ENCODE measurements at places on chromosomes 1 and 21. TPM values are rescaled to one million over a fixed set of nuclear protein-coding genes. Genes with fewer than 3 reads are reported as not detected.

GRCh38 chr1:15963968-15964648 lies 11.8 kb downstream of the ZBTB17 start:
- H3K4me1 ChIP-seq: peaks cover 61% of the 10 kb centered on the region
- peaks cover 27% of the 10 kb centered on the region for H3K36me3 ChIP-seq
- no peaks in the 10 kb centered on the region for H3K27me3 ChIP-seq

GRCh38 chr1:29621826-29622435 lies 385.6 kb downstream of the PTPRU start:
- no peaks in the 10 kb centered on the region for H3K27me3 ChIP-seq
- H3K36me3 ChIP-seq: no peaks in the 10 kb centered on the region
- DNase-seq: no peak
- no peaks in the 10 kb centered on the region for H3K4me1 ChIP-seq
- H3K27ac ChIP-seq: no peak overlapping the region

DNA sequence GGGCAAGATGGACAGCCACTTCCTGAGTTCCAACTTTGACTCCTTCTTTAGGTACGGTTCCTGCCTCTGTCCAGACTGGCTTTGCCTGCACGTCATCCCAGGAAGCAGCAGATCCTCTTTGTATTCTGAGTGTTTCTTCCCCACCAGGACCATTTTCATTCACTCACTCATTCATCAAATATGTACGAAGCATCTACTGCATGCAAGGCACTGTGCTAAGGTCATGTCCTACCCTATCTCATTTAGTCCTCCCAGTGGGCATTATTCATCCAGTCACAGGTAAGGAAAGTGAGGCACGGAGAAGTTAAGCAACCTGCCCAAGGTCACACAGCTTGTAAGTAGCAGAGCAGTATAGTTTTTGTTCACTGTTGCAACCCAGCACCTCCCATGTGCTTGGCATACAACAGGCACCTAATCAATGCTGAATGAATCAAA lies 13.9 kb downstream of the CRYBG2 start:
- H3K27ac ChIP-seq: no peak overlapping the region
- H3K36me3 ChIP-seq: peaks cover 71% of the 10 kb centered on the region
- no peaks in the 10 kb centered on the region for H3K27me3 ChIP-seq
- DNase-seq: no peak

GRCh38 chr21:15301014-15301413 lies 236.2 kb upstream of the NRIP1 start:
- no peak overlapping the region for H3K4me3 ChIP-seq
- H3K4me1 ChIP-seq: peaks cover 41% of the 10 kb centered on the region
- no peaks in the 10 kb centered on the region for H3K36me3 ChIP-seq
- DNase-seq: no peak
- H3K27me3 ChIP-seq: no peaks in the 10 kb centered on the region

DNA sequence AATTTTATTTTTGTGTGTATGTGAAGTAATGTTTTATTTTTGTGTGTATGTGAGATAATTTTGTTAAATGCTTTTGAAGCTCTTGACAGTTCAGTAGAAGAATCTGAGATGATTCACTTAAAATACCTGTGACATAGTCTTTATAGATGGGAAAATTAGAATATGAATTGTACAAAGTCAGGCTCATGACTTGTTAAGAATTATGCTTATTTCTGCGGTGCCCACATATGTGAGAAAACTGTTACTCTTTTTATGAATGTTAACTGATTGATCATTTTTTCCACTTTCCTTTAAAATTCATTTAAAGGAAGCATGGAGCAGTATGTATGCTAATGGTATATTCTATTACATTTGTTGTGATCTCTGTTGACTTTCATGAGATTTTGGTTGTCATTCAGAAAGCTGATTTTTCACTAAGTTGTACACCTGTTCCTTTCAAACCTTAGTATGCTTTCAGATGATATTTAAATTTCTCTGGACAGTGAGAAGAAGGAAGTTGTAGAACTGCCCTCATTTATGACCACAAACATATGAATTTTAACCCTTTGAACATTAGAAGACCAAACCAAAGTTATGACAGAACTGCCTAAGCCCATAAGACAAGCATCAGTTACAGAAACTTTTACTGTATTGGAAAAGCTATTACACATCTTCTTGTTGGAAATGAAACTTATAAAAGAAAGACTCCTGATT lies 110.1 kb downstream of the POU2F1 start:
- no peaks in the 10 kb centered on the region for H3K27me3 ChIP-seq
- no peaks in the 10 kb centered on the region for H3K4me1 ChIP-seq
- no peak overlapping the region for H3K27ac ChIP-seq

DNA sequence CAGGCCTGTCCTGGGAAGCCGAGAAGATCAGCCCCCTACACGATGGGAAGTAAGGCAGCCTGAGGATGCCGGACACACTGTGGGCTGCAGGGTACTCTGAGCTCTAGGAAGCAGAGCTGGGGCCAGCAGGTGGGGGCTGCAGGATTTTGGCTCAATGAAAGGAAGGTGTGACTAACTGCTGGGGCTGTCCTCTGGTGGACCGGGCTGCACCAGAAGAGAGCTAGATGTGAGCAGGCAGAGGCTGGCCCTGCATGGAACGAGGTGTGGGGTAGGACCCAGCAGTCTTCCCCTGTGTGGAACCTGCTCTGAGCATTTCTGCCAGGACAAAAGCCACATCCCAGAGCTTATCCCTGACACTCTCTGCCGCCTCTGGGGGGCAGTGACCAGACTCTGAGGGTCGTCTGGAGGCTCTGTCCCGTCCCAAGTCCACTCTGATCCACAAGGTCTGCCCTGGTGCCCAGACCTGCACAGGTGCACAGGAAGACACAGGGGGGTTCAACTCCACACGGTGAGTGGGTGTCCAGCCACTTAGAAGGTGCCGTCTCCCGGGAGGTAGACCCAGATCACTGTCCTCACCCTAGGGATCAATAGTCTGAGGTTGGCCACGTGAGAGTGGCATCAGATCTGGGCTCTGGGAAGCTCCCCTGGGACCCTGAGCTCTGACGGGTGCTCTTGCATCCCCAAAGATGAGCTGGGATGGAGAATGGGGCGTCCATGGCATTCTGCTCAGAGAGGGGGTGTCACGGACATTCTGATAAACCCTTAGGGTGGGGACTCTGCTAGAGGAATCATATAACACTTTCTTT lies 187.6 kb upstream of the VAMP3 start:
- no peak overlapping the region for H3K4me3 ChIP-seq
- no peak for DNase-seq
- no peaks in the 10 kb centered on the region for H3K4me1 ChIP-seq
- no peak overlapping the region for H3K27ac ChIP-seq

DNA sequence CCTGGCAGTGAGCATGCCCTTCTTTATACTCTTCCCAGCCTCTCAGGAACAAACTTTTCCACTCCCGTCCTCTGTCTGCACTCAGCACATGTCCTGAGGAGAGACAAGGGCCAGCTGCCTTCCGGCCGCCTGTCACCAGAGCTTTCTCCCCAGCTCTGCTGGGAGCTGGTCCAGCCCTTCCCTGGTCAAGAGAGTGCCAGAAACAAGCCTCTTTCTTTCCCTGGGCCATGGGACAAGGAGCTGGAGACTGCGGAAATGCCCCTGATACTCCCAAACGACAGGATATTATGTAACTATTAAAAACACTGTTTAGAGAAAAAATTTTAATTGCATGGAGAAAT lies 10.4 kb downstream of the LAMB3 start:
- H3K27me3 ChIP-seq: no peaks in the 10 kb centered on the region
- H3K4me1 ChIP-seq: peaks cover 71% of the 10 kb centered on the region
- H3K27ac ChIP-seq: peak overlapping the region; percentile 66
- H3K4me3 ChIP-seq: no peak overlapping the region
- DNase-seq: no peak
- no peaks in the 10 kb centered on the region for H3K36me3 ChIP-seq

GRCh38 chr1:191260056-191260455 lies 782.4 kb upstream of the BRINP3 start:
- no peaks in the 10 kb centered on the region for H3K4me1 ChIP-seq
- no peak for DNase-seq
- H3K4me3 ChIP-seq: no peak overlapping the region
- no peaks in the 10 kb centered on the region for H3K36me3 ChIP-seq
- no peaks in the 10 kb centered on the region for H3K27me3 ChIP-seq

- DNase-seq: no peak
- no peaks in the 10 kb centered on the region for H3K27me3 ChIP-seq
- H3K4me3 ChIP-seq: no peak overlapping the region
Observed at GRCh38 chr1:85756864-85757263, 48.6 kb upstream of the ZNHIT6 start.

- H3K27ac ChIP-seq: no peak overlapping the region
- no peaks in the 10 kb centered on the region for H3K4me1 ChIP-seq
- no peak for DNase-seq
Observed at GRCh38 chr1:83101406-83101805, 897.5 kb downstream of the TTLL7 start.

DNA sequence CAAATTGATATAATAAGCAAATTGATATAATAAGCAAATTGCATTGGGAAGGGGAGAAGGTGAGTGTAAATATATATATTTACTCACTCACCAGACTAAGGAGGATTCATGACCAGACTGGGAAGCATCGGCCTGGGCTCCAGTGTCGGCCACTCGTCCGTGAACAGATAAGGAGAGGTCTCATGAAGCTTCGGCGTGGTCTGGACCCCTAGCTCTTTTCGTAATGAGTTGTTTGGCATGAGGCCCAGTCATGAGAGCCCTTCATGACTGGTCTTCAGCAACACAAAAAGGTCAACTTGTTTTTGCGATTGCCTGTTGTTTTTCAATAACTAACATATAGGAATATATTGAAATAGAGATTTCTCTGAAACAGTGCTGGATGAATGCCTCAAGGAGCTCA lies 222.9 kb upstream of the KCNK2 start:
- H3K27me3 ChIP-seq: no peaks in the 10 kb centered on the region
- H3K4me3 ChIP-seq: no peak overlapping the region
- H3K36me3 ChIP-seq: no peaks in the 10 kb centered on the region
- no peak overlapping the region for H3K27ac ChIP-seq
- H3K4me1 ChIP-seq: no peaks in the 10 kb centered on the region

DNA sequence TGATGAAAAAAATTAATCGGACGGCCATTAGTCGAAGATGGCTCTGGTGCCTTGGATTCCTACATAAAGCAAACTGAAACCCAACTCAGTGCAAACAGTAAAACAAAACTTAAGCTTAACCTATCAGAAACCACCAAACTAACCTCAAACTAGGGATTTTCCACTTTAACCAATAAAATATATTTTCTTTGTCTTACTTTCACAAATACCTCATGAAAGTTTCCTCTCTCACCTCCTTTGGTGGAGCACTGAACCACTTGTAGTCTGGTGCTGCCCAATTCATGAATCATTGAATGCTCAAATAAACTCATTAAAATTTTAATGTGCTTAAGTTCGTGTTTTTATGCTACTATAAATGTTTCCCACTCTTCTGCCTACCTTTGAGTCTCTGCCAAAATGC lies 7.0 kb downstream of the ADORA3 start:
- no peaks in the 10 kb centered on the region for H3K4me1 ChIP-seq
- H3K36me3 ChIP-seq: no peaks in the 10 kb centered on the region
- H3K27ac ChIP-seq: no peak overlapping the region

- H3K4me1 ChIP-seq: peaks cover 69% of the 10 kb centered on the region
- H3K27ac ChIP-seq: no peak overlapping the region
- no peak for DNase-seq
- H3K27me3 ChIP-seq: peaks cover 83% of the 10 kb centered on the region
- no peaks in the 10 kb centered on the region for H3K36me3 ChIP-seq
Observed at GRCh38 chr1:2539312-2539907, 9.3 kb upstream of the HES5 start.

- no peaks in the 10 kb centered on the region for H3K36me3 ChIP-seq
- peaks cover 18% of the 10 kb centered on the region for H3K4me1 ChIP-seq
- peaks cover 33% of the 10 kb centered on the region for H3K27me3 ChIP-seq
- H3K4me3 ChIP-seq: no peak overlapping the region
- DNase-seq: no peak
Observed at GRCh38 chr1:30618335-30618747, 105.0 kb downstream of the MATN1 start.

GRCh38 chr1:155125511-155125945 lies 2.1 kb upstream of the EFNA1 start:
- peaks cover 24% of the 10 kb centered on the region for H3K4me1 ChIP-seq
- H3K36me3 ChIP-seq: no peaks in the 10 kb centered on the region
- DNase-seq: no peak

DNA sequence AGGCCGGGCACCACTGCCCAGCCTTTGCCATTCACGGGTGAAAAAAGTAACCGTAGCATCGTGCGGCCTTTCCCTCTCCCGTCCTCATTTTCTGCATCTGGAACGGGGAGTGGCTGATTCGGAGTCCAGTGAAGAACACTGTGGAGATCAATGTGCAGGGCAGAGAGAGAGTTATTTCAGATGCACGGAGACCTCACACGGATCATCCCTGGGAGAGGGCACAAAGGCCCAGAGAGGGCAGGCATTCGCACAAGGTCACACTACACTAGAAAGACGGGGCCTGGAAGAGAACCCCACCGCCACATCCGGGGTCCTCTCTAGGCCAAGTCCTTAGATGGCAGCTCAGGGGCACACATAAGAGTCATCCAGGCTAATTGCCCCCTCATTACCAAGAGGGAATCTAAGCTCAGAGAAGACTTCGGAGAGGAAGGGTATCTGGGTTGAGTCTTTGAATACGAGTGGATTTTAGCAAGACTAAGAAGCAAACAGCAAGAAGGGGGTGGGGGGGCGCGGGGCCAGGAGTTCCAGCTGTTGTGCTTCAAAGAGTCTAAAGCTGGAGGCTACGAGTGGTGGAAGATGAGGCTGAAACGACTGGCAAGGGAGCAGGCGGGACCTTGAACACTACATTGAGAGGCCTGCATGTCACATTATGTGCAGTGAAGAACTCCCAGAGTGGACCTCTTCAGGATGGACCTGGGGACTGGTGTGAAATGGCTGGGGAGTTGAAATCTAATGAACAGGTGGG lies 857 bp downstream of the GPX7 start:
- no peaks in the 10 kb centered on the region for H3K27me3 ChIP-seq
- no peaks in the 10 kb centered on the region for H3K36me3 ChIP-seq
- peaks cover 26% of the 10 kb centered on the region for H3K4me1 ChIP-seq
- DNase-seq: no peak
- peak overlapping the region; percentile 45 for H3K4me3 ChIP-seq
- H3K27ac ChIP-seq: peak overlapping the region; percentile 84

Gene PLD5
- total RNA-seq: 0.57 TPM

Gene KAZN
- total RNA-seq: 54.5 TPM

Gene NUDT4B
- total RNA-seq: 24.6 TPM

Gene PPIAL4G
- total RNA-seq: not detected

All from esophagus squamous epithelium (tissue), 5 donors.